ENCODE measurements at places on chromosomes 1 and 21.

- no peak for DNase-seq
Measured at GRCh38 chr1:107479865-107480350, 339.1 kb downstream of the NTNG1 start.

DNA sequence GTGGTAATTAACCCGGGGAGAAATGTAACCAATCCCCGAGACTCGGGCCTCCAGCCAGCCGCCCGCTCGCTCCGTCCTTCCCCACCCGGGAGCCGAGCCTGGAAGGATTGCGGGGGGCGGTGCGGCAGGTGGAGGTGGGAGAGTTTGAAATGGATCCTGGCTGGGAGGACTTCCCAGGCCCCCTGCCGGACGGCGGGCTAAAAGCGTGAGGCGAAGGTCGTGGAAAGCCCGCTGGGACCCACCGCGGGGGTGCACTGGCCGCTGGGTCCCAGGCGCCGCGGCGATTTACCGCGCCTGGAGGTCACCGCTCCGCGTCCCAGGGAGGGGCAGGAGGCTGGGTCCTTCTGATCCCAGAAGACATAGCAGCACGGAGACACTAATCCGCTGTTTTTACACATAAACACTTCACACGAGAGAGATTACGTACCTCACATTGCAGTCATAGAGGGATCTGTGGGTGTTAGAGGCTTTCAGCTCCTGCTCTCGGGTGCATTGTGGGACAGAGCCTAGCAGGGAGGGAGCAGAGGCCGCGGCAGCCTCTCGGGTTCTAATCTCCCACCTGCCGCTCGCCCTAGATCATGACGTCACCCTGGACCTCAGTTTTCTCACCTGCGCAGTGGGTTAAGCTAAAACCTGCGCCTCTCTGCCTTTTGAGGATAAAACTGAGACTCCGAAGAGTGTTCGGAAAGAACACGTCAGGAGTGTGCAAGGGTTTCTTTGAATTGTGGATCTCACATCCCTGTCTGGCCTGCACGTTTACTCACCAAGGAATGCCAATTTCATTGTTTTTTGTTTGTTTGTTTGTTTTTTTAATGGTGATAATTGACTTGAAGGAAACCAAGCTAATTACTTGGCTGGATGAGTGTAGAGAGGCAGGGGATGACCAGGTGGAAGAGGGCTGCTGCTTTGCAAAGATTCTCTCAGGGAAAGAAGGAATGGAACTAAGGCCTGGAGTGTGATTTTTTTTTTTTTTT, 17.1 kb upstream of the TMEM9 start:
- no peak for DNase-seq

DNA sequence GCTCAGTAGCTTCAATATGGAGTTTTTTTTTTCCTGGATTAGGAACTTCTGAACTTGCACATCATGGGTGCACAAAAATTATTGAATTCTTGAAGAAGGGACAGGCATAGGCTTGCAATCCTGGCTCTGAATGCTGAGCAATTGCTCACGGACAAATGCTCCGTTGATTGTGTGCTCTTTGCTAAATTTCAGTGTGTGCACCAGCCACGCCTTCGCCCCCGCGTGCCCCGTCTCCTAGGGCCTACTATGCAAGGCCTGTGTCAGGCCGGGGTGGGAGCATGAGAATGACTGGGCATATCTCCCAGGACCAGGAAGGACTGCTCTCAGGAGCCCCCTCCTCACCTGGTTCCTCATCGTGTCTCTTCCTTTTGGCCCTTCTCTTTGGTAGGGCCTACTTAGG, 17.4 kb downstream of the IL6R start:
- DNase-seq: no peak

- no peak for DNase-seq
Measured at GRCh38 chr1:187943606-187944403, 1115.1 kb downstream of the PLA2G4A start.

- no peak for DNase-seq
Measured at GRCh38 chr1:168170564-168171508, 7.9 kb upstream of the TIPRL start.

Measured in SIG-M5 (cell line).